ENCODE measurements at places on chromosomes 7 and 10.

DNA sequence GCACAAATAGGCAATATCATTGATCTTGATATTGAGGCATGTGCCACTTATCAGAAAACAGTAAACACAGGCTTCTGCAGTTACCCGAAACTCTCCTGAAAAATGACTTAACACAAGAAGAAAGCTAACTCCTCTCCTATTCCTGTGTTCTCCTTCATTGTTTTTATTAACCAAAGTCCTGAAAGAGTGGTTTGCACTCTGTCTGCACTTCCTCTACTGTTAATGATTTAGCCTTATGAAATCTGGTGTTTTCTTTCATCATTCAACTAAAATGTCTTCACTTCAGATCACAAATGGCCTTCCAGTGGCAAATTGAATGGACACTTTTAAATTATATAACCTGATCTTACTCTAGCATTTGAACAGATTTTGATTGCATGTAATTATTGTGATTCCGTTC is 630.6 kb upstream of the PHF14 start:
- DNase-seq = no peak

GRCh38 chr7:2108501-2109250 is 124.1 kb downstream of the MAD1L1 start:
- DNase-seq = no peak

GRCh38 chr10:127290850-127291249 is 94.5 kb upstream of the INSYN2A start:
- DNase-seq = no peak

- no peak for DNase-seq
Observed at GRCh38 chr7:18685971-18686370, 190.4 kb downstream of the HDAC9 start.

DNA sequence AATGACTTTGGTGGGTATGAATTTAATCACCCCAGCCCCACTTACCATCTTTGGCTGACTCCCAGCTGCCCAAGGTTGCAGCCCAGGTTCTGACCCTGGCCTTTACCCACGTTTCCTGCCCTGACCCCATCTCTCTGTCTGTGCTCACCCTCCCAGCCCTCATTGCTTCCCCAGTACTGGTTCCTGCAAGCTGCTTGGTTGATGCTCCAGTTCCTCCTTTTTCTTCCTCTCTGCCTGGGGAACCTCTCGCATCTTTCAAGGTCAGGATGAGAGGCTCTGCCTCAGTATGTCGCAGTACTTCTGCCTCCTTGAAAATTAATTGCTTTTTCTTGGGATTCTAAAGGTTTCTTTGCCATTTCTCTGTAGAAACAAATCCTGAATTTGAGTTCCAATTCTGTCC is 263.8 kb upstream of the ZNF32 start:
- DNase-seq = no peak

DNA sequence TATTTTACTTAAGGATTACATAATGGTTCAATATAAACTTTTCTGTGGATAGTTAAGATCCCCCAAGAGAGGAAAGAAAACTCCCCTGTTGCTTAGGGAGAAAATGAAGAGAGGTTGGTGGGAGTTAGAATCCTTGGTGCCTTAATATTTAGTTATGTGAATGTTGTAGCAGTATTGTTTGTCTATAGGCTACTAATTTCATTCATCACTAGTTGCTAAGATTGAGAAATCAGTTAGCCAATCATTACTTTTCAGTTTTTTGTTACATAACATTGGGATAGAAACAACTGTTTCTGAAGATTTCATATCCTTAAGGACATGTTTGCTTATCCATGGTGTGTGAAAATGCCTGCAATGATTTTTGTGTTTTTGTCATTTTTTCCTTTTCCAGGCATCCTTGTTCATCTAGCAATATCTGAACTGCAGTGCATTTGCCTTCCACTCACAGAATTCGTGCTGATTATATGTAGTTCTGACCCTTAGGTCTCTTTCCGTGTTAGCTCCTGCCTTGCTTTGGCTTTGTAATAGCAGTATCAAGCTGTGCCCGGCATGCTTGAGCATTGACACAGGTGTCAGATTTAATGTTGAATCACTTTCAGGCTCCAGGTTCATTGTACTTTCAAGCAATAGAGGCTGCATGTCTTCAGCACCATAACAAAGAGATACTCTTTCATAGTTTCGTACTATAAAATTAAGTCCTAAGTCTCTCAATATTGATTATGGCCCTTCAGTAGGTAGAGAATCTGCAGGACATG is 85.0 kb downstream of the PODXL start:
- no peak for DNase-seq

DNA sequence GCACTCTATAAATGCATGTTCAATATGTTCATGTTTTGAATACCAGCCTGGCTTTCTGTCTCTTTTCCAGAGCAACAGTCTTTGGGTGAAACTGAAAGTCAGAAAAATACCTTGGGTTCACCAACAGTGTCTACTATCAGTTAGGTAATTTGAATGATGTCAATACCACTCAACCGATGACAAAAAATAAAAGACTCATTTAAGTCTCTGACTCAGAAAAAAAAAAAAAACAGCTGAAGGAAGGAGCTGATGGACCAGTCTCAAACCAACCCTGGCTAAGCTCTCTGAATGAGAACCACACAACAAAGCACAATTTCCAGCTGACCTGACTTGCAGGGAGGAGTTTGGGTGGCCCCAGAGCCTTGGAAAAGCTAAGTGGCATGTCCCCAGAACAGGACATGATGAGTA is 42.5 kb downstream of the ABLIM1 start:
- no peak for DNase-seq

GRCh38 chr10:12638781-12639180 is 289.4 kb downstream of the CAMK1D start:
- no peak for DNase-seq

DNA sequence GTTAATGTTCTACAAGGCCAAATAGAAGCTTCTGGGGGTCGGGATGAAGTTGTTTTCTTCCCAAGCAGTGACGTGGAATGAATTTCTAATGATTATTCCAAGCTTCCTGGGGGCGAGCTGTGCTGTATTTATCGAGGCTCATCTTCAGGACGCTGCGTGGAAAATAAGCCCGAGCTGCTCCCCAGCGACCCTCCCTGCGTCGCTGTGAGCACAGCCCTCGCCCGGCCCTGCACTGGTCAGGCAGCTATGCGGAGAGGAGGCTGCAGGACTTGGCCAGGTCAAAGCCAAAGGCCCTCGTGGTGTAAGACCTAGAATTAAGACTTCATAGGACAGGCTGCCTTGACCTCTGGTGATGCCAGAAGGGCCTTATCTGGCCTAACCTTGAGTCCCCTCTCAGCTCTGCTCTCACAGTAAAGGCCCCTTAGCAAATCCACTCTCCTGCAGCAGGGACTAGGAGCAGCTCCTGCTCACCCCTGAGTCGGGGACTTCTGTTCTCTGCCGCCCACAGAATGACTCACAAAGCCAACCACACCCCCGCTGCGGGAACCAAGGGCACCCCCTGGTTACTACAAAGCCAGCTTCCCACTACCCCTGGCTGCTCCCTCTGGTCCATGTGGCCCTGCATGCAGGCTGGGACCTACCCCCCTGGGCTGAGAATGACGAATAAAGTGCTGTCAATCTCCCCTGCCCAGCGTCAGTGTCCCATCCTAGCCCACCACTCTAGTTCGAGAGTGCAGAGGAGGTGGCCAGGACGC is 501.6 kb downstream of the TCERG1L start:
- no peak for DNase-seq

GRCh38 chr7:35714407-35714806 is 19.5 kb upstream of the HERPUD2 start:
- no peak for DNase-seq

DNA sequence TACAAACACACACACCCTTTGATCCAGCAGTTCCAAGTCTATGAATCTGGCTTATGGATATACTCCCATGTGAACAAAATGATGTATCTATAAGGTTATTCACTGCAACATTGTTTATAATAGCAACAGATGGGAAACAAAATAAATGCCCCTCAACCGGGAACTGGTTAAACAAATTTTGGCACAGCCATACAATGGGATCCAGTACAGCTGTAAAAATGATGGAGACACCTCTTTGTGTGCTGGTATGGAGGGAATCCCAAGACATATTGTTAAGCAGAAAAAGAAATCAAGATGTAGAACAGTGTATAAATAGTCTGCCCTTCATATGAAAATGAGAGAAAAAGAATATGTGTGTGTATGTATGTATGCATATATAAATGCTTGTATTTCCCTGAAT is 155.5 kb downstream of the SNX10 start:
- no peak for DNase-seq

DNA sequence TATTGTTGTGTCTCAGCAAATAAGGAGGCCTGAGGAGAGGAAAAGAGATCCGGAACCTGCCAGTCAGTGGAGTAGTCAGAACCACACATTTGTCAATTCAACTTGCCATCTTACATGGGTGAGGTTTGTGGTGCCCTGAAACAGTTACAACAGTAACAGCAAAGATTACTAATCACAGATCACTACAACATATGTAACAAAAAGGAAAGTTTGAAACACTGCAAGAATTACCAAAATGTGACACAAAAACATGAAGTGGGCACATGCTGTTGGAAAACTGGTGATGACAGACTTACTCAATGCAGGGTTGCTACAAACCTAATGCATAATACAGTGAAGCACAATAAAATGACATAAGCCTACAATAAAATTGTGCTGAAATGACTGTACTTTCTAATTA is 89.4 kb downstream of the LRRN3 start:
- DNase-seq = no peak

GRCh38 chr10:51832652-51833383 is 133.4 kb upstream of the CSTF2T start:
- DNase-seq = no peak
